ENCODE measurements at places on chromosomes 2 and 18.

GRCh38 chr2:107621186-107622165 is 205.2 kb upstream of the RGPD4 start:
- DNase-seq, result no peak
- H3K4me1 ChIP-seq, result no peaks in the 10 kb centered on the region
- no peak overlapping the region for H3K4me3 ChIP-seq
- H3K27ac ChIP-seq, result no peak overlapping the region
- H3K27me3 ChIP-seq, result no peaks in the 10 kb centered on the region

DNA sequence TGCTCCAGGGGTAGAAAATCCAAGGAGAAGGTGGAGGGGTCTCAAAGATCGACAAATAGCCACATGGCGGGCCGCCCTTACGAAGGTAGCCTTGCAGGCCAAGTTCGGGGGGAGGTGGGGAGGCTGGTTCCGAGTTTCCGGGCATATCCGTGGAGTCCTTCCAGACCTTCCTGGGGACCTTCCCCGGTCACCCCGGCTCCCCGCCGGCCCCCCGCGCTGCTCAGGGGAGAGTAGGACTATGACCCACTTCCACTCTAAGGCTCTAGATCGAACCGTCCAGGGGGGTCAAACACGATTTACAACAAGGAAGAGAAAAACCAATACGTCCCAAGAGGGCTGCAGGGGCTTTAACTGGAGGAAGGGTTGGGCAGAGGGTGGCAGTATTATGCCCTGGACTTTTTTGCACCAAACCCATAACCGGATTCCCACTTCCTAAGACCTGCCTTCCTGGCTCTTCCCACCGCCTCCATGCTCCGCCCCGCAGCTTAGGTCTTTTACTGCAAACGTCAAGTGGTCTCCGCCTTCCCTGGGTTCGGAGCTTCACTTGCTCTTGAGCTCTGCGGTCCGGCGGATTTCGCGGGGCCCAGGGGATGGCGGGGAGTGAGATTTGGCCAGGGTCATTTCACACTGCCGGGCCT is 779 bp upstream of the LYPD6 start:
- peaks cover 7% of the 10 kb centered on the region for H3K4me1 ChIP-seq
- peak overlapping the region; percentile 97 for H3K27ac ChIP-seq
- DNase-seq, result peak; percentile 47
- H3K27me3 ChIP-seq, result no peaks in the 10 kb centered on the region

DNA sequence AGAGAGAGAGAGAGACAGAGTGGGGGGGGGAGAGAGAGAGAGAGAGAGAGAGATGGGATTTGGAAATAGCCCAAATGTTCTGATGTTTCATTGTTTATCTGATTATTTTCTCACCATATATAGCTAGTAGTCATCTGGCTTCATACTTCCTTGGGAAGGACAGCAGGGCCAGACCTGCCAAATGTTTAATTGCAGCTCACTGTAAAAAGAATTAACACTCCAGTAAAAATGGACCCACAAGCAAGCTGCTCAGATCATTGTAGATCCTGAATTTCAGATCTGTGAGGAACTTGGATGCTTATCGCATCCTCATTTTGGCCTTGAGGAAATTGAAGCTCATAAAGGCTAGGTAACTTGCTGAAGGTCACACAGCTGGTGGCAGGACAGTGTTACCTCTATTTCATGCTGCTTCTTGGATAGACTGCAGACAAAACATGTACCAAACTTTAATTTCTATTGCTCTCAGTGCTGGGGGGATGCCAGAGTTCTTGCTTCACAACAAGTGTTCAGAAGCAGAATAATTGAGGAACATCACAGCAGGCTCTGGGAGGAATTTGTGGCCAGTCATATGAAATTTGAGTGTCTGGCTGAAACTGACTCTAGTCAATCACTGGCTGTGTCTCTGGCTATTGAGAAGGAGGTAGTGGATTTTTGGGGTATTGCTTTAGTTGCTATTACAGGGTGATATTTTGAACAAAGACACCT is 223.5 kb downstream of the PIK3C3 start:
- no peak for DNase-seq
- no peaks in the 10 kb centered on the region for H3K36me3 ChIP-seq
- no peak overlapping the region for H3K4me3 ChIP-seq
- H3K27me3 ChIP-seq, result no peaks in the 10 kb centered on the region
- no peak overlapping the region for H3K27ac ChIP-seq

GRCh38 chr2:6694555-6694954 is 171.2 kb downstream of the CMPK2 start:
- H3K4me3 ChIP-seq, result no peak overlapping the region
- no peak for DNase-seq
- no peaks in the 10 kb centered on the region for H3K4me1 ChIP-seq
- no peaks in the 10 kb centered on the region for H3K27me3 ChIP-seq

DNA sequence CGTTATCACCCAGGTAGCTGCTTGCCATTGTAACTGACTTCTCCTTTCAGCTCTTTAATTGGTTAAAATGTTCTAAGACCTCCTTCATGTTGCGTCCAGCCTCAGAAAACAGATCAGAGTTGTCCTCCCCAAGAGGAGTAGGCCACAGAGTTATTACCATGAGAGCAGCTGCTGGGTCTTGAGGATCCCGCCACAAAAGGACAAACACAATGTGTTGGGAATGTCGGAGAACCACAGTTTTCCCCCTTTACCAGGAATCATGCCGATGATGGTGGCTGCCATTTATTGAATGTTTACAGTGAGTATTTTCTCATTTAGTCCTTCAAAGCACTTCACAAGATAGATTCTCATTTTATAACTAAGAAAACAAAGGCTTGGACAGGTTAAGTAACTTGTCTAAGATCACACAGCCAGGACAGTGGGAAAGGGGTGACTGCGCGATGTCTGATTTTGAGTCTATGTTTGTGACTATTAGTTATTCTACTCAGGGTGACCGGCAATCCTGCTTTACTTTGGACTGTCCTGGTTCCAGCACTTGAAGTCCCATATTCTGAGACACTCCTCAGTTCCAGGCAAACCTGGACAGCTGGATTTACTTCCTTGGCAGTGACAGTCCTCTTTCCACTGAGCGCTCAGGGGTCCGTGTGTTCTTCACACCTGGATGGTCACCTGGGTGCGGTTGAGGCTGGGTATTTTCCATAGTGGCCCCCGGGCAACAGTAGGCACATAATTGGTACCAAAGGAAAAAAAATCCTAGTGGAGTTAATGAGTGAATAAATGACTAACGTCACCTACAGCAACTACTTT is 93.6 kb downstream of the LIPG start:
- H3K27me3 ChIP-seq, result no peaks in the 10 kb centered on the region
- H3K27ac ChIP-seq, result no peak overlapping the region
- H3K36me3 ChIP-seq, result no peaks in the 10 kb centered on the region
- H3K4me3 ChIP-seq, result no peak overlapping the region

DNA sequence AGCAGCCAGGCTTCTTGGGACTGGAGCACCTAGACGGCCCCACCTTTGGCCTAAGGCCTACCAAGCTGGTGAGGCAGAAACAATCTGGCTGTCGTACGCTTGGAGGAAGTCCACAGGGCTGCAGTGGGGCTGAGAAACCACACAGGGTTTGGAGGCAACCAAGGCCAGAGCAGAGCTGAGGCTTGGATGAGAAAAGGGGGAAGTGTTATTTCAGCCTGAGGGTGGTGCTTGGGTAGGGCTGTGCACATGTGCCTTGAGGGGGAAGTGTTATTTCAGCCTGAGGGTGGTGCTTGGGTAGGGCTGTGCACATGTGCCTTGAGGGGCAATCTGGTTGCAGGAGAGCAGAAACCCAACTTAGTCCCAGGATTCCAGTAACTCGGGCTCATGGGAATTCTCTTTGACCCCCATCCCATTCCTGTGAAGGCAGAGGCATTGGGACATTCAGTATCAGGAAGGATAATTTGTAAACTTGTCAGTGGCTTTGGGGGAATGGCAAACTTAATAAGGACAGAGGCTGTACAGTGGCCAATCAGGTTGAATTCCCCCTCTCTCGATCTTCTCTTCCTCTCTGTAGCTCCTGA is 971 bp upstream of the FBXO41 start:
- peaks cover 6% of the 10 kb centered on the region for H3K4me1 ChIP-seq
- DNase-seq, result no peak
- H3K27ac ChIP-seq, result no peak overlapping the region
- H3K27me3 ChIP-seq, result peaks cover 18% of the 10 kb centered on the region
- no peaks in the 10 kb centered on the region for H3K36me3 ChIP-seq

DNA sequence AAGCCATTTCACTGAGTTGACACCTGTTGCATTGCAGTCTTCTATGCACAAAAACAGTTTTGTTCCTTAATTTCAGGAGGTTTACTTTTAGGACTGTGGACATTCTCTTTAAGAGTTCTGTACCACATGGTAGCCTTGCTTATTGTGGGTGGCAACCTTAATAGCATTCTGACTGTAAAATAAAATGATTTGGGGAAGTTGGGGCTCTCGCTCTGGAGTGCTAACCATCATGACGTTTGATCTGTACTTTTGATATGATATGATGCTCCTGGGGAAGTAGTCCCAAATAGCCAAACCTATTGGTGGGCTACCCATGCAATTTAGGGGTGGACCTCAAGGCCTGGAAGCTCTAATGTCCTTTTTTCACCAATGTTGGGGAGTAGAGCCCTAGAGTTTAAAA is 3.4 kb downstream of the CTLA4 start:
- H3K36me3 ChIP-seq, result no peaks in the 10 kb centered on the region
- no peaks in the 10 kb centered on the region for H3K4me1 ChIP-seq
- H3K27ac ChIP-seq, result no peak overlapping the region
- no peak overlapping the region for H3K4me3 ChIP-seq
- H3K27me3 ChIP-seq, result no peaks in the 10 kb centered on the region

GRCh38 chr2:218266316-218266979 is 3.5 kb downstream of the AAMP start:
- no peak for DNase-seq
- H3K27me3 ChIP-seq, result no peaks in the 10 kb centered on the region
- peaks cover 49% of the 10 kb centered on the region for H3K36me3 ChIP-seq
